ENCODE measurements at places on chromosomes 3 and 15.

GRCh38 chr3:8777978-8778267, 8.5 kb upstream of the OXTR start:
- no peak for DNase-seq

DNA sequence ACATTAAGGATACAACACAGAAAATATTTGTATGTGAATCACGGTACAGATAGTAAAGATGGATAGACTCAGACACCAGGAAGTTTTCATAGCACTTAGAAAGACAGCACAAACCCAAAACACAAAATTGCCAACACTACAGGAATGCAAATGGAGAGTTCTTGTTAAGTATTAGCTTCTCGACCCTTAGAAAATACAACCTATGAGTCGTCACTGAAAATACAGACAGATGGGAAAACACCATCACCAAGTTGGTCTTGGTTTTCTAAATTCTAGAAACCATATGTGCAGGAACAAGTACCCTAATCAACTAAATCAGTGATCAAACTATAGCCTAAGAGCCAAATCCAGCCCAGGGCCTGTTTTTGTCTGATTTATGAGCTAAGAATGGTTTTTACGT, 50.7 kb downstream of the PEAK1 start:
- peak; percentile 43 for DNase-seq

DNA sequence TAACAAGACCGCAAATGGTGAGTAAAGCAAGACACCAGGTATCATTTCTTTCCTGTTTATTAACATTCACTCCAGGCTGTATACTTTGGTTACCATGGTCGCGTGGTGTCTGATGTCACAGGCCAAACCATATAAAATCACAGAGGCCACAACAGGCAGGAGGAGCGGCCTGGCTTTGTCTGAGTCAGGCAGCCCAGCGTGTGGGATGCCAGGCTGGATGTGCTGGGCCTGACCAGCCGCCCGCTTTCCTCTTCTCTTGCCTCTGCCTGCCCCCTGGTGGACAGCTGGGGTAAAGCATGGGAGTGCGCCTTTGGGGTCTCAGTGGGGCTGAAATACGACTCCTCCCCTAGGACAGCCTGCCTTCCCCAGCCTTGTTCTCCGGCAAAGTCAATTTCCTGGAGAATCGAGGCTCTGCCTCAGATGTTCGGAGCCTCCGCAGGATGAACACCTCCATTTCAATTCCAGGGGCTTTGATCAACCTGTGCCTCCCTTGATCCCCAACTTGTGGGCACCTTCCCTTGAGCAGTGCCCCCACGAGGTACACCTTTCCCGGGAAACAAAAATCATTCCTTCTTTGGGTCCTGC, 78.2 kb downstream of the CCNL1 start:
- peak; percentile 98 for DNase-seq

GRCh38 chr3:126510308-126510910, 7.2 kb downstream of the UROC1 start:
- DNase-seq: no peak

GRCh38 chr15:74901612-74902063, 5.0 kb downstream of the FAM219B start:
- DNase-seq: peak; percentile 30

GRCh38 chr15:44308415-44308814, 19.9 kb downstream of the GOLM2 start:
- no peak for DNase-seq

DNA sequence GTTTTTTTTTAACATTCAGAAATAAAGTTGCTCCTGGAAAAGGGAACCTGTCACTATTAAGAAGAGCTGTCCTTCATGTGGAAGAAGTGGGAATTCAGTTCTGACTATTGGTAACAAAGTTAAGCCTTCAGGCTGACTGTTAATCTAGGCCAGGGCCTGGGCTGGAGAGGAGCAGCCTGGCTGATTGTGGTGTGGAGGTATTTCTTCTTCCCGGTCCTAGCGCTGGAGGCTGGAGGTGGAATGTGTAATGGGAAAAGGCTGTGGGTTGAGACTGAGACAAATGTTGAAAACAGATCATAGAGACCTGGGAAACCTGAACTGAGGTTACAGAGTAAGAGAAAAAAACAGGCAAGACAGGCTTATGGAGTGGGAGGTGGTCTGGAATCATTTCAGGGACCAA, 23.8 kb upstream of the SH3BP5 start:
- DNase-seq: peak; percentile 35

DNA sequence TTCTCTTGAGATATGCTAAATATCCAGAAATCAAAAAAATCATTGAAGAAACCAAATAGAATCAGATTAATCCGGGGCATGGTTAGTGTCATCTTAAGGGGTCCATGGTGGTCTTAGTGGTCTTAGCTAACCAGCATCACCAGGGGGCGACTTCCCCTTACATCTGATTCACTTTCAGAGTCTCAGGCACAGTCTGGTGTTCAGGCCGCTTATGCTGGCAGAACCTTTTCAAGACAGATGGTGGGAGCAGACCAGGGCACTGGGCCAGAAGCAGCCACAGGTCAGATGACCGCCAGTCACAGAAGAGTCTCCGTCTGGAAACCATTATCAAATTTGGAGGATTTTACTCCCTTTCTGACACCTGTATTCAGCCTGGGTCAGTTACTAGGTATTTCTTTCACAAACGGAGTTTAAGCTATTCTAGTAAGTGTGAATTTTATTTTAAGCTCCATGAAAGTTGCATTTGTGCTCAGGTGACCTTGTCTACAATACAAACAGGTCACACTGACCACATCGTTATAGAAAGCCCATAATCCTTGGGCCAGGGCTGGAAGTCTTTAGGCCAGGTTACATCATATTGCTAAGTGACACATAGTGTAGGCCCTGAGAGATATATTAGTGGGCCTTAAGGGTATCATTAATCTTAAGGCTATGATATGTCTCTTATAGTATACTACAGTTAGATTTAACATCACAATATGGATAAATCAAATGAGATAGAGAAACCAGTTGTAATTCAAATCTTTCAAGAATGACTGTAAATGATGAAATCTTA, 365.5 kb downstream of the GBE1 start:
- no peak for DNase-seq

GRCh38 chr3:133937756-133938601, 42.3 kb upstream of the RAB6B start:
- DNase-seq: peak; percentile 55

DNA sequence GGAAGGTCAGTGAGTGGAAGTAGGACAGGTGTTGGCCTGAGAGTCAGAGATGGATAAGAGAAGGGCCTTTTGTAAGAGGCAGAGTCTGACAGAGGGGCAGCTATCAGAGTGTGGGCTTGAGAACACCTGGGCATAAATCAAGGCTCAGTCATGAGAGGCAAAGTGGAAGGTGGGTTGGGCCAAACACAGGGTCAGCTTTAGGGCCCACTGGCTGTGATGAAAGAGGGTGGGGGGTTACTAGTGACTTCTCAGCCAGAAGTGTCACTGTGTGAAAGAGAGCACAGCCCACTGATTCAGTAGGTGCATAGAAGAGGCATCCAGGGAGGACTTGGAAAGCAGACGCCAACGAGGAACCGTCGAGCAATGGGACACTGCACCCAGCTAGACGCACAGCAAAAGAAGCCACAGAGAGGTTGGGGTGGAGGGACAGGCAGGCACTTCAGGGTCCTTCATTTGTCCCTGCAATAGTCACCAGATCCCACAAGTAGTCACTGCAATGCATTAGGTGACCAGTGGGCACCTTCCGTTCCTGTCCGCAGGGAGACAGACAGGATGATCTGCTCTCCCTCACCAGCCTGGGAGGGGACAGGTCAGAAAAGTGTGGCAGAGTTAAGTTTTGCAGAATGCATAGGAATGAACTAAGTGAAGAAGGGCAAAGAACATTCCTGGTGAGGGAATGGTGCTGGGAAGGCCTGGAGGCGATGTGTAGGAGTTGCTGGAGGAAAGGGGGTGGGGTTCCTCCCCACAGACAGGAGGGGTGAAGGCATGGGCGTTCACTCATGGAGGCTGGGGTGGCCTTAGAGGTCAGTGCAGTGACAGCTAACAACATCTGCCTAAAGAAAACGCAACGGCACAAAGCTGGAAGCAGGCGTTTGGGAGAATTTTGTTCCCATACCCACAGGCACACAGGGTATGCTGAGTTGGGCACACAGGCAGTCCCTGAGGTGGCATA, 36.3 kb downstream of the MESD start:
- DNase-seq: no peak

DNA sequence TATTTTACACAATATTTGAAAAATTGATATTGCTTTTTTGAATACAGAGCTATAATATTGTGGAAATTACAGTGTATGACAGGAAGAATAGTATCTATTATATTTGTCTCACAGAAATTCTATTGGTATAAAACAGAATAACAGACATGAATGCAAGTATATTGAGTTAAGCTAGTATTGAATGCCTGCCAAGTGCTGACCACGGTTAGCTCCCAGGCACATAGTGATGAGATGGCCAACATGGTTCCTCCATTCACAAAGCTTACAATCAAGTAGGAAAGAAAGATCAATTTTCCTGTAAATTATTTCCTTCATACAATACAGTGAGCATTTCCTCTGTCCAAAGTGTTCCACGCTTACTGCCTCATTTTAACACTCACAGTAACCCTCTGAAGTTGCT, 67.6 kb downstream of the TP63 start:
- DNase-seq: no peak

- DNase-seq: no peak
Measured at GRCh38 chr3:128425846-128426127, 40.9 kb downstream of the DNAJB8 start.

GRCh38 chr3:195908694-195909581, 587 bp upstream of the TNK2 start:
- DNase-seq: no peak

- no peak for DNase-seq
Measured at GRCh38 chr3:106813742-106814141, 563.5 kb upstream of the CCDC54 start.

- DNase-seq: peak; percentile 57
Measured at GRCh38 chr3:168249550-168250414, 154.1 kb upstream of the GOLIM4 start.

GRCh38 chr3:170953736-170954135, 45.3 kb upstream of the EIF5A2 start:
- DNase-seq: no peak

GRCh38 chr15:77630956-77631744, 1.6 kb downstream of the LINGO1 start:
- DNase-seq: no peak

GRCh38 chr15:34043813-34044212, 4.8 kb upstream of the AVEN start:
- DNase-seq: no peak

GRCh38 chr15:74525309-74525708, 15.7 kb upstream of the ARID3B start:
- DNase-seq: no peak

- no peak for DNase-seq
Measured at GRCh38 chr3:196991581-196992460, 23.2 kb upstream of the PIGZ start.

GRCh38 chr3:4224331-4224730, 78.8 kb upstream of the SETMAR start:
- no peak for DNase-seq

DNA sequence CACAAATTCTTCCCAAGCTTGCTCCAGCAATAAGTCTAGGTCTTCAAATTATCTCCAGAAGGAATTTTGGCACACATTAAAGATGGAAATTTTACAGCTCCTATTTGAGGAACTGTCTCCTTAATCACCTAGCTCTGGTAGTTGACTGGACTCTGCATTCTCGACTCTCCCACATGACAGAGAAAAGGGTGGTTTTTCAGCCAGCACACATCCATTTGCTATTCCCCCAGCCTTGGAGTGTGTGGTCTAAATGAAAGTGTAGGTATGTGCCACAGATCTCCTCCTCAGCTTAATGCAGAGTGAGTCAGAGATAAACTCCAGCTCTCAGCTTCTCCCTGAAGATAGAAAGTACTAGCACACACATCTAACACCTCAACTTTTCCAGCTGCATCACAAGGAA, 62.2 kb upstream of the ALCAM start:
- DNase-seq: peak; percentile 70

GRCh38 chr3:82081351-82081750, 319.9 kb upstream of the GBE1 start:
- DNase-seq: no peak

DNA sequence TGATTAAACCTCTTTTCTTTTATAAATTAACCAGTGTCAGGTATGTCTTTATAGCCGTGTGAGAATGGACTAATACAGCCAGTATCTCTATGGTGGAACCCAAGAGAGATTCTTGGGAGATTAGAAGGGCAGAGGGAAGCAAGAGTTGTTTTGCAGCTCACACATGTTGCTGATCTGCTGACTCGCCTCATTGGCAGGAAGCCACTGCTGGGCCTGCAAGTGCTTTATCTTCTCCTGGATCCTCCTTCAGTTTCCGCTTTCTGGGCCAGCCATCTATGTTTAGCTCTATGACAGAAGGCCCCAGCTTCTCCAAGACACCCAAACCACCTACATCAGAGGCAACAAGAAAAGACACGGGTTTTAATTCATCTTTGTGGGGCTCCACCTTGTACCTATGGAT, 23.4 kb upstream of the GALNT15 start:
- DNase-seq: no peak

DNA sequence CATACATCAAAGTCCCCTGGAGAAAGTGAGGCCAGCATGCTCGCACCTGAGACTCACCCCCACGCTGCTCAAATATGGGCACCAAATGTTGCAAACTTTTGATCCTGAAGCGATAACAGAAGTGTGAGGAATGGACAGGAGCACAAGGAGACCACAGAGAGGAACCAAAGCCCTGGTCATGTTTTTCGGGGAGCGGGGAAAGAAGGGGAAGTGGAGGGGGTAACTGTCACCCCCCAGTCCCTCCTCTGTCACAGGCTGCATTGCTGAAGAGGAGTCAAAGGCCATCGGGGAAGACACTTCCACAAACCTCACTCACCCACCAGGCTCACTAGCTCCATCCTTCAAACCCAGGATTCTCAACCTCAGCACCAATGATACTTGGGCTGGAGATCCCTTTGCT, 182.4 kb downstream of the UACA start:
- no peak for DNase-seq

DNA sequence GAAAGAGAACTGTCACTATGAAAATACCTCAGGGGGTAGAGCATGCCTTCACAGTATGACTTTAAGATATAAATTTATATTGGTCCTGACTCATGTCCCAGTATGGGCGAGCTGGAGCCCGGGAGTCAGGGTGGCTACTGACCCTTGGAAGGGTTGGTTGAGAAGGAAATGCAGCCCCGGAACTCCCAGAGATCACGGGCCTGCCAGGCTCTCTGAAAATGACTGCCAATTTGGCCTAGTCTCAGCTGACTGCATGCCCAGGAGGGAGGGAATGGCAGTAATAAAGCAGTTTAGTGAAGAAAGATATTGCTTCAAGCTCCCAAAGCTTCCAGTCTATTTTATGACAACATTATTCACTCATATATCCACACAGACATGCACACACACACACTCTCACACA, 299.0 kb downstream of the NR2F2 start:
- no peak for DNase-seq

GRCh38 chr3:47108546-47108945, 55.4 kb downstream of the SETD2 start:
- DNase-seq: peak; percentile 7

DNA sequence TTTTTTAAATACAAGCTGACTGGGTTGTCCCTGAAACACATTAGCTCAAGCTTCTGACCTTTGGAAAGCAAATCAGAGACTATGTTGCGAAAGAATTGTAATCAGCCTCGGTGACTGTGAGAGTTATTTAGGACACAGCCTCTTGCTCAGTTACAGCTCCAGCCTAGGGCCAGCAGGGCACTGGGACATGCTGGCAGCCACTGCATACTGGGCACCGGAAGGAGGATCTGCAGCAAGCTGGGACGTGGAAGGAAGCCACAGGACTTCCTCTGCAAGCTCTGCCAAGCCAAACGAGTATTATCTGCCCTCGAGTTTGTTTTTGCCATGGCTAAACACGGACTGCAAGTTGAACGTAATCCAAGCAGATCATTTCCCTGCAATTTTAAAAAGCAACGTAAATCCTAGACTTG, 24.4 kb upstream of the COPG1 start:
- peak; percentile 66 for DNase-seq

- DNase-seq: peak; percentile 24
Measured at GRCh38 chr3:99896482-99896881, 78.8 kb downstream of the CMSS1 start.
